RPMI7951 (cell line): ENCODE measurements at places on chromosomes 3 and 15. TPM values are rescaled to one million over a fixed set of nuclear protein-coding genes. Genes with fewer than 3 reads are reported as not detected.

GRCh38 chr3:18825665-18826064, 322.6 kb upstream of the KCNH8 start:
- no peak for DNase-seq

GRCh38 chr3:194571491-194572142, 61.6 kb downstream of the TMEM44 start:
- no peak for DNase-seq

- peak; percentile 72 for DNase-seq
Measured at GRCh38 chr3:69081583-69082262, 1.6 kb upstream of the UBA3 start.

- peak; percentile 93 for DNase-seq
Measured at GRCh38 chr3:111723293-111724215, 128.4 kb upstream of the ZBED2 start.

- peak; percentile 64 for DNase-seq
Measured at GRCh38 chr3:172341482-172342059, 106.7 kb downstream of the GHSR start.

DNA sequence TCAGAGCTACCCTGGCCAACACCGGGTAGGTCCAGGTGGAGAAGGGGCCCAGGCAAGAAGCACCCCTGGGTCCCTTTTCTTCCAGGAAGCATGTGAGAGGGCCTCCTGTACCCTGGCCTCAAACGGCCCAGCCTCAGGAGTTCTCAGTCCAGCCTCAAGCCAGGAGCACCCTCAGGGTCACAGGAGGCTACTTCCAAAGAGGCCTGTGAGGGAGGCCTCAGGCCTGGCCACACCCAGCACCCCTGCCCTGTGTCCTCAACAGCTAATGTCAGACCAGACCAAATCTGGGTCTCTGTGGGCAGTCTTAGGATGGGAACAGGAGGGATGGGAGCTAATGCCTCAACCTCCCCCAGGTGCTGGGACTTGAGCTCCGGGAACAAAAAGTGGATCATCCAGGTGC, 23.5 kb downstream of the PTH1R start:
- no peak for DNase-seq

DNA sequence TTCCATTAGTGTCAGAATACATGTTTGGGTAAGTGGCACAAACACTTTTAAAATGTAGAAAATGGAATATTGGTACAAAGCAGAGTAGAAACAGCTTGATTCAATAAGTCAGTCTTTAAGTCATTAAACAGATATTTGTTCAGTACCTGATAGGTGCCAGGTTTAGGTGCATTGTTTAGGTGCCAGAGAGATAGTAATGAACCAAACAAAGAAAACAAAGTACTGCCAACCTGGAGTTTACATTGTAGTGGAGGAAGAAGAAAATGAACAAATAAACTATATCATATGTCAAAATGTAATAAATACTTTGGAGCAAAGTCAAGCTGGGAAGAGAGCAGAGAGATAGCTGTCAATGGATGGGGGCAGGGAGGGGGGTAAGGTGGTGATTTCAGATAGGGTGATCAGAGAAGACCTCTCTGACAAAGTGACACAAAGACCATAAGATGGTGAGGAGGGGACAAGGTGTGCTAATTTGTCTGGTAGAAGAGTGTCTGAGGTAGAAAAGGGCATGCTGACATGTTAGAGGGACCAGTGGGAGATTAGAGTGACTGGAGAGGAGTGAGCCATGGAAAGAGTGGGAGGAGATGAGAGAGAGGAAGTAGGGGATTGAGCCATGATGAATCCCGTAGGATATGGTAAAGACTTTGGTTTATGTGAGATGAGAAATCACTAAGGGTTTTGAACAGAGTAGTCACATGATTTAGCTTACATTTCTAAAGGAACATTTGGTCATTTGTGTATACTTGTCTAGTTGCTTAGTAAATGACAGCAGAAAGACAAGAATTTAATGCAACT, 128.2 kb downstream of the UBE2E2 start:
- no peak for DNase-seq

DNA sequence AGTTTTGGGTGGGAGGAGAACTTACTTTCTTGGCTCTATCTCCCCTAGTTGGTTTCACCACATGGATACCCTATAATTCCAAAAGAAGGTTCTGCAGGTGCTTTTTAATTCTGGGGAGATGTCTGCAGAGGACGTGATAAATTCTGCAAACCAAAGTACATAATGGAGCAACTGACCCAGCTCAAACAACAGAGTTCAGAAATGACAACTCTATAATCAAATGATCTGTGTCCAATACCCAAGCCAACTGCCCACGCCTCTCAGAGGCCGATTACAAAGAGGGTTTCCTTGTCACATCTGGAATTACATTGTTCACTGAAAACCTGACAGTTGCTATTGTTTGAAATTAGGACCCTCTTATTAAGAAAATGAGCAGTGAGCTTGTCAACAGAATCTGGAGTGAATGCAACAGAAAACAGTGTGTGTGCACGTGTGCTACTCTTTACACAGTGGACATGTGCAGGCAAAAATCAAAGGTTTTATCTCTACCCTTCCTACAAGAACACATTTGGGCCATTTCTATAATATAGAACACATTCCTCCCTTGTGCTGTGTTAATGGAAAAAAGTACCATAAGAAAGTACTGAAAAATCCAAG, 593.0 kb downstream of the MAGI1 start:
- no peak for DNase-seq

GRCh38 chr3:146502887-146503460, 33.6 kb upstream of the PLSCR2 start:
- DNase-seq, result no peak

GRCh38 chr3:37753428-37753827, 108.3 kb upstream of the CTDSPL start:
- DNase-seq, result no peak

DNA sequence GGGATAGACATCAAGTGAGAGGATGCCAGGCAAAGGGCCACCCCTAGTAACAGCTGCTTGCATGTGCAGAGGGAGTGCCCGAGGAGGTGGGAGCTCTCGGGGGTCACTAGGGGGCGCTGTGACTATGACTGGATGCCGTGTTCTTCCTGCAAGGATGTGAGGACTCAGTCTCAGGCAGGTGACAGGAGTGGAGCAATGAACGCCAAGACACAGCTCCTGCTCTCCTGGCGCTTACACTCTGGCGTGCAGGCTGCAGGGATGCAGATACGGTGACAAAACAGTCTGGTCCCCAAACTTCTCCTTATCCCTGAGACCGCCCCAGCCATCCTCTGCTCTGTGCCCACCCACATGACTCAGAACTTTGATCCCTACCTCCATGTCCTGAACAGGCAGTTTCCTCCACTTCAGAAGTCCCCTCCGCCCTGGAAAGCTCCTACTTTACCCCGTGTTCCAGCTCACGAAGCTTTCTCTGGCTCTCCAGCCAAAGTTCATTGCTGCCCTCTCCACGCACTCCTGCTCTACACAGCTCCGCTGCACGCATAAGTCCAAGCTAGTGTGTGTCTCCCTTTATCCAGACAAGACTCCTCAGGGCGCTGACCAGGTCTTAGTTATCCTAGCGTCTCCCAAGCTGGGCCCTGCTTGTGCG, 14.7 kb downstream of the RHOV start:
- DNase-seq, result peak; percentile 70

DNA sequence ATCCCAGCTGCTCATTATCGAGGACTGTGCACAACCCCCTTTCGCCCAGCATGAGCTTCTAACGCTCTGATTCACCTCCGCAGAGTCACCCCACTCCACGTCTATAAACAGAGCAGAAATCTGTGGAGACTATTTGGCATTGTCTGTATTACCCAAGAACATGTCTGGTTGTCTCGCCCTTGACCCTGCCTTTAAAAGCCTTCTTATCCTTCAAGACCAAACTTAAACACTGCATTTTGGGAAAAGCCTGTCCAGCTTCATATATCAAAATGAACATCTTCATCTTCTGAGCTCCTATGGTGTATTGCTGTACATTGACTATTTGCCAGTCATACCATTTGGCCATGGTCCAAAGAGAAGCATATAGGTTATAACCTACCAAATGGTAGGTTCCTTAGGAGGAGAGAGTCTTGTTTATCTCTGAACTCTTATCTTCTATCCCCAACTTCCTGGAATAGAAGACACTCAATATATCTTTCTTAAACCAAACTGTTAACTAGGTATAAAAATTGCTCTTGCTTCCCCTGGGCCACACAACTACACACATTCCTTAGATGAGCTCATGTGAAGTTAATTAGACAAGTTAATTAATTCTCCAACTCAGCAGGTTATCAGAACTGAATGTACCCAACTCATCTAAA, 90.1 kb downstream of the FBN1 start:
- peak; percentile 30 for DNase-seq

DNA sequence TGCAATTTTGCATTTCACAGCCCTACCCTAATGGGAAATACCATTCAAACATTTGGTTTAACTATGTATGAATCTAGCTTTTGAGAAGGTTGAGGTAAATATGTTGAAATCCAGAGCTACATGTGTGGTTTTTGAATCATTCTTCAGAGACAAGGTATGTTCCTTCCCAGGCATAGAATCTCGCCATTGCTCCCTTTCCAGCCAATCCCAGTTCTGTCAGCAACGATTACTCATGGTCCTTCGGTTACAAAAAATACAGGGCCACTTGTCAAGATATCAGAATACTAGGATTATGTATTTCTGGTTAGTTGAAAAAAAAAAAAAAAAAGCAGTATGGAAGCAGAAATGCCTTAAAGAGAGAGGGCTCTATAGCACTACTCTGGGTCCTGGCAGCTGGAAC, 182.4 kb downstream of the RBMS3 start:
- no peak for DNase-seq

DNA sequence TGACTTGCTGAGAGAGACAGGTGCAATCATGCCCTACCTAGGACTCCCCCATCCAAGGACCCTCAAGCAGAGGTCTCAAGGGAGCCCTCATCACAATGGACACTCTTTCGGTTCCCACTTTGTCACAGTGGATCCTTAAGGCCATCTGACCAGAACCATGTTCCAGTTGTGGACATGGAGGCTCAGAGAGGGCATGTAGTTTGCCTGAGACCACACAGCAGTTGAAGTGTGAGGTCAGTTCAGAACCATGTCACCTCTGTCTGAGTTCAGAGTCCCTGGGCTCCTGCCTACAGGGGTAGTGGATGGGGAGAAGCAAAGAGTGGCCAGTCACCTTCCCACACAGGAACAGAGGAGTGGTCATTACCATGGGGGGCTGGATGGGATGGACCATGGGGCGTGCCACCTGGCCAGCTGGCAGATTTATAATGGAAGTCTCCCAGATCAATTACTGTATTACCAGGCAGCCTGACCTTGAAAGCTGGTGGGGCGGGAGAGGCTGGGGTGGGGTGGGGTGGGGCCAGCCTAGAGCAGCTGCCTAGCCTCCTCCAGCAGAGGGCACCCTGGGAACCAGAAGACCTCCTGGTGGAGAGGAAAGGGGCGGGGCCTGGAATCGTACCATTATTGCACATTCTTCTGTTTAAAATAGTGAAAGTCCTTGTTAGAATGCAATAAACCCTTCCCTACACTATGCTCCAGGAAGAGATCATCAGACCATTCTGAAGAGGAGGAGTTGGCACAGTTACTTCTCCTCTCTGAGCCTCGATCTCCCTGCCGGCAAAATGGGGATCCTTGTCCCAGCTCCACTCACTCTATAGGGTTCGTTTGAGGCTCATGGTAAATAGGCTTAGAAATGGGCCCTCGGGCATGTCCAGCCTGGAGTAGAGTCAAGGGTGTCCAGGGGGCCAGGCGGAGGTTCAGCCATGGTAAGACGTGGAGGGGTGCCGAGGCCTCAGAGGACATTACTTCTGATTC, 26.9 kb upstream of the LINGO1 start:
- peak; percentile 52 for DNase-seq

- no peak for DNase-seq
Measured at GRCh38 chr15:41950489-41950888, 21.9 kb downstream of the EHD4 start.

- DNase-seq, result no peak
Measured at GRCh38 chr3:134697830-134698689, 47.2 kb upstream of the KY start.

- DNase-seq, result no peak
Measured at GRCh38 chr3:43194490-43195114, 88.7 kb upstream of the POMGNT2 start.

GRCh38 chr3:166554023-166554422, 716.8 kb upstream of the BCHE start:
- no peak for DNase-seq

DNA sequence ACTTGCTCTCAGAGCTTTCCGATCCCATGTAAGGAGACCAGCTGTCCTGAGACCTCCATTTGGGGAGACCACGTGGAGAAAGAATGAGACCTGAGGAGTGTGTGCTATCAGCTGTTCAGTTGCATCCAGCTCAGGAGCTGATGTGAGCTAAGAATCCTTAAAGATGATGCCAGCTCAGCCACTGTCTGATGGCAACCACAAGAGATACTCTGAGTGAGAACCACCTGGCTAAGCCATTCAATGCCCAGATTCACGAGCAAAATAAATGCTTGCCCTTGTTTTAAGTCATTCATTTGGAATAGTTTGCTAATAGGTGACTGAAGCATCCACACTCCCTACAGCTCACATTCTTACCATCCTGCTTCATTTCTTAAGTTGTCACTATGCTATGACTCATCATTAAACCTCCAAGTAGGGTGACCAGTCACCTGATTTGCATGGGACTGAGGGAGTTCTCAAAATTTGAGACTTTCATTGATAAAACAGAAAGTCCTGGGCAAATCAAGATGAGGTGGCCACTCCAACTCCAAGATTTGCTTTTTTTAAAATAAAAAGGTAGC, 56.4 kb downstream of the SPTSSB start:
- DNase-seq, result no peak

DNA sequence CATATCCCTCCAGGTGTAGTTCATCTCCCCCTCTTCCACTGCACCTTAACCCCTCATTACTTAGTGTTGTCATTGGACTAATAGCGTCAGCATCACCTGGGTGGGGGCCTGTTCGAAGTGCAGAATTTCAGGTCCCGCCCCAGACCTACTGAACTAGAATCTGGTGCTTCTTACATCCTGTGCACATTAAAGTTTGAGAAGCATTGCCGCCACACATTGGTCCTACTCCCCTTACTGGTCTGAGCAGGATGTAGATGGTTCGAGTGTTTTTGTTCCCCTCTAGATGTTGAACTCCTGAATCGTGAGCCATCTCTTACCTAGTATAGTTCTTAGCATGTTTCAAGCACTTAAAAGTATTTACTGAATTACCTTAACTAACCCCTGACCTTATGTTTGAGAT, 13.2 kb downstream of the KLHL18 start:
- DNase-seq, result no peak

GRCh38 chr15:69976366-69976994, 121.2 kb downstream of the TLE3 start:
- DNase-seq, result peak; percentile 61

GRCh38 chr3:36945333-36945980, 603 bp upstream of the TRANK1 start:
- no peak for DNase-seq

Gene DAZL
- not detected in 2 replicates for total RNA-seq

Gene GOLGA6D
- not detected in 2 replicates for total RNA-seq

Gene KNSTRN
- total RNA-seq, result 186 and 201 TPM in 2 replicates

Gene ARRDC4
- 4.0 and 4.6 TPM in 2 replicates for total RNA-seq

Gene RARRES1
- total RNA-seq, result 3.7 and 4.0 TPM in 2 replicates

Gene PLSCR1
- total RNA-seq, result 66.6 and 81.7 TPM in 2 replicates

Gene CCDC39
- not detected in 2 replicates for total RNA-seq

Gene FBXO40
- under 0.01 TPM in 2 replicates for total RNA-seq

Gene CMTM7
- 24.5 and 26.2 TPM in 2 replicates for total RNA-seq

Gene ADCY5
- total RNA-seq, result 0.10 TPM in 1 of 2 replicates, not detected in the other

Gene EBLN2
- 2.5 and 2.7 TPM in 2 replicates for total RNA-seq

Gene CHL1
- total RNA-seq, result 0.10 and 0.12 TPM in 2 replicates

Gene TYRO3
- 8.6 and 13.8 TPM in 2 replicates for total RNA-seq

Gene CDHR4
- not detected in 2 replicates for total RNA-seq

Gene SLC2A2
- total RNA-seq, result not detected in 2 replicates

Gene ATP10A
- not detected in 2 replicates for total RNA-seq

Gene TRIM69
- total RNA-seq, result 10.5 and 13.9 TPM in 2 replicates

Gene CRBN
- total RNA-seq, result 64.9 and 73.5 TPM in 2 replicates
